CD4-positive, alpha-beta T cell treated with Interleukin-10 for 1 hour (primary cell): ENCODE measurements at places on chromosomes 6 and 20.

DNA sequence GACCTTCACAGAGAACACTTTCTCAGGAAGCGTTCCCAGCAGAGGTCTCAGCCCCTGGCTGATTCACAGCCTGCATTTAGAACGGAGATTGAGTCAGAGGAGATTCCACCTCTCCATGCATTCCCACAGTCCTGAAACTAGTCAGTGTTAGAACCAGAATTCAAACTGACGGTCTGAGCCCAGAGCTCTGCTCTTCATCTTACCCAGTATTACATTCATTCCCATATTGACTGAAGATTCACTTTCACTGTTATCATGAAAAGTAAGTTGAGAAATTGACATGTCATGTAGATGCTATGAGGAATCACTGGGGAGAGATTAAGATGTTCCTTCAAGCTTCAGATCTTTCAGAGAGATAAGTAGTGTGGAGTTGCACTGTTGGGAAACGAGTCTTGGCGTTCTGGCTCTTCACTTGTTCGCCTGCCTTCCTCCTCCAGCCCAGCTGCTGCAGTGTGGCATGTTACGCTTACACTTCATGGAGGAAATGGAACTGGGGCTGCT is 28.3 kb downstream of the MAS1 start:
- DNase-seq = no peak

DNA sequence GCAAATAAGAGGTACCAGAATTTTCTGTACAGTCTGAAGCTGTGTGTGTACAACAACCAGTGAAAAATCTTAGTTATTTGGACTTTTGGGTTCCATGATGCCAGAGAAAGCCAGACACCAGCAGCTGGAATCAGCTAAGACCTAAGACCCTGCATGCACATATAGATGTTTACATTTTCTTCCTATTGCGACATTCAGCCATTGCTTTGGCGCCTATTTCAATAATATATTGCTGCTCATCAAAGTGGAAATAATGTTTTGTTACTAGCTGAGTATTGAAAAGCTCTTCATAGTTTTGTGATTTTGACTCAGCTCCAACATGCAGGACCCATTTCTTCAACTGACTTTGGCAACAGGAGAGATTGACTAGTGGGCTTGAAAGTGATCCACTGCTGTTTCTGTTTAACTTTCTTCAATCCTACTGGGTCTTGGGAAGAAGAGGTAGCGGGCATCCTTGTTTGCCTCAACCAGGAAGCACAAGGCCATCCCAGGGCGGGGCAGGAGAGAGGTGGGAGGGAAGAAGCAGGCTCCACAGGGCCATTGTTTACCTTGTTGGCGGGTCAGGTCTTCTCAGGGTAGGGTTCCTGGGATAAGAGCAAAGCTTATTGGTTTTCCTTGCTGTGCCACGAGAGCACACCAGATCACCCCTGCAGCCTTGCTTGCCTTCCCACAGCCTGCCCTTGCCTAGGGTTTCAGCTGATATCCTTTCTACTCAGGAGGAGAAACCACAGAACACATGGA is 101.3 kb upstream of the ESR1 start:
- no peak for DNase-seq

DNA sequence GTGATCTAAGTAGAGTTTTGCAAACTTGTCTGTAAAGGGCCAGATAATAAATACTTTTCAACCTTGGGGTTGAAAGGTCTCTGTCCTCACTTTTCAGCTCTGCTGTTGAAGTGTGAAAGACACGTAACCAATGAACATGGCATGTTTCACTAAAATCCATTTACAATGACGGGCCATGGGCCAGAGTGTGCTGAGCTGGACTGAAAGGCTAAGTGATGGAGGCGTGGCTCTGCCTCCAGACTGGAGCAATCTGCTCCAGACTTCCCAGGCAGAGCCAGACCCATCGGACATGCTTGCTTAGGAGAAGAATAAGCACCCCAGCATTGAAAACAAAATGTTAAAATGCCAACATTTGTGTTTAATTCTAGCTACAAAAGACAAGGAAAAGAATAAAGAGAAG is 41.4 kb downstream of the SCAND1 start:
- DNase-seq = no peak

DNA sequence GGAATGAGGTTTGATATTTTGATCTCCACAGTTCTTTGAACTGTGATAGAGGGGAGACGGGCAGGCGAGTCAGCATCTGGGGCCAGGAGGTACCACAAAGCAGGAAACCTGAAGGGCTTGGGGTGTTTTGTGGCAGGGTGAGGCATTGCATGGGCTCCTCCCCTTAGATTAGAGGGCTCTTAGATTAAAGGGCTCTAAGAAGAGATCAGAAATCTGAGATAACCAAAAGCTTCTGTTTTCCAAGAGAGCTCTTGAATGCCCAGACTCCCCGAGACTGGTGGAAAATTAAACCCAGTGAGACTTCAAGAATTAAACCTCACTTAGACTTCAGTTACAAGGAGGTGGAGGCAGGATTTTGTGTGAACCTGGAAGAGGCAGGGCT is 2.4 kb upstream of the GPX5 start:
- peak; percentile 52 for DNase-seq

DNA sequence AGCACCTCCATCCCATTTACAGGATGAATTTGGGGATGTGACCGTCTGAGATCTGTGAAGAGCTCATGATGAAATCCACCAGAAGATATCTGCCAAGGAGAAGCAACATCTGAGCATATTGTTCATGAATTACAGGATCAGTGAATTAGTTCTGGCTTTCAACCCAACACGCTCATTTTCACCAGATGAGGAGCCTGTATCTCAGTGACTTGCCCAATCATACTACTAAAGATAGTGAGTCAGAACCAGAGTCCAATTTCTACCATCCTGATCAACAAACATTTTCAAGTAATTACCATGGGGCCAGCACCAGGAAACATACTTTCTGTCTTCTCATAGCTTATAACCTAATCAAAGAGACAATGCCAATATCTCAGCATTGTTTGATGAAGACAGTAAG is 116.6 kb downstream of the ZDHHC14 start:
- no peak for DNase-seq

GRCh38 chr20:42721923-42722322 is 467.8 kb downstream of the PTPRT start:
- no peak for DNase-seq

GRCh38 chr20:37413379-37413778 is 67.4 kb downstream of the SRC start:
- DNase-seq = no peak

DNA sequence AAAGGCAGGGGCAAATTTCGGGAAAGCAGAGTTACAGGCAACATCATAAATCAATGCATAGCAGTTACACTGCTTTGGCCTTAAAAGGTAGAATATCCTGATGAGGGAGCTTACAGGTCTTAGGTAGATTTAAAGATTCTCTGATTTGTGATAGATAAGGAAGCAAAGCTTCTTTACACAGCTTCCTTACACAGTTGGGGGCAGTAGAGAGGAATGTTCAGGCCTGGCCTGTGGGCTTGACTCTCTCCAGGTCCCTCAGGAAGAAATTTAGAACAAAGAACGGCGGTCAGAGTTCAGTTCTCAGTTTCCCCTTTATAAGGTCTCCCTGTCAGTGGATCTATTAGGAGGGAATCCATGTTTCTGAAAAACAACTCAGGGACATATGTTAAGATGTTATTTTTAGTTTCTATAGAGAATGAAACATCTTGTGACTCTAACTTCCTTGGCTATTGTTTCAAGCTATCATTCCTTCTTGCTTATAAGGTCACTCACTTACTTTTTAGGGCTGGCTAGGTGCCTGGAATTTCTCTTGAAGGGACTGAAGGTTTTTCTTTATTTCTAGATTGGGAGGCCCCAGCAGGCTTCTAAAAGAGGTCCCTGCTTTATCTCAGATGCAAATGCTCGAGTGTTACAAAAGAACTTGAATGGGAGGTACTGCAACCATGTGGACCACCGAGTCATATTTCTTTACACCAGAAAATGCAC is 11.8 kb downstream of the HLA-B start:
- DNase-seq = no peak

GRCh38 chr6:39698789-39699188 is 26.4 kb downstream of the KIF6 start:
- no peak for DNase-seq

DNA sequence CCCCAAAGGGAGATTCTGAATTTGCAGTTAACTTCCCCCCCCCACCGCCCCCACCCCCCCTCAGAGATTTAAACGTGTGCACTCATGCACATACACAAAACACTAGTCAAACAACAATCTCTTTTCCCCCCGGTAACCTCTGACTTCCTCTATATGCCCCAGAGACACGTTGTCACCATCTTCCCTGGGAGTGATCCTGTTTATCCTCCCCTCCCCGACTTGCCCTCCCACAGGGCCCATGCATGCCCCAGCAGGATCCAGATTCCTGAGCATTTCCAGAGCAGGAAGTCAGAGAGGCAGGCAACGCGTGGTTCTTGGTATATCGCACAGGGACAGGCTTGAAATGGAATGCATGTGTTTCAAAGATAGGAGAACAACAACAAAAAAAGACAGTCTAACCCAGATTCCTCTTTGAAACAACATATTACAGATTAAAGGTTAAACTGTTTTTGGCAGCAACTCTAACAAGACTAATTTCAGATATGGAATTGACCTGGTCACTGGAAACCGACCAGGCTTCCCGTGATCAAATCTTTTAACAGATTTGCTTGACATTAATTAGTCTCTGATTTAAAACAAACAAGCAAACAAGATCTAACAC is 1.3 kb downstream of the BLCAP start:
- DNase-seq = no peak

DNA sequence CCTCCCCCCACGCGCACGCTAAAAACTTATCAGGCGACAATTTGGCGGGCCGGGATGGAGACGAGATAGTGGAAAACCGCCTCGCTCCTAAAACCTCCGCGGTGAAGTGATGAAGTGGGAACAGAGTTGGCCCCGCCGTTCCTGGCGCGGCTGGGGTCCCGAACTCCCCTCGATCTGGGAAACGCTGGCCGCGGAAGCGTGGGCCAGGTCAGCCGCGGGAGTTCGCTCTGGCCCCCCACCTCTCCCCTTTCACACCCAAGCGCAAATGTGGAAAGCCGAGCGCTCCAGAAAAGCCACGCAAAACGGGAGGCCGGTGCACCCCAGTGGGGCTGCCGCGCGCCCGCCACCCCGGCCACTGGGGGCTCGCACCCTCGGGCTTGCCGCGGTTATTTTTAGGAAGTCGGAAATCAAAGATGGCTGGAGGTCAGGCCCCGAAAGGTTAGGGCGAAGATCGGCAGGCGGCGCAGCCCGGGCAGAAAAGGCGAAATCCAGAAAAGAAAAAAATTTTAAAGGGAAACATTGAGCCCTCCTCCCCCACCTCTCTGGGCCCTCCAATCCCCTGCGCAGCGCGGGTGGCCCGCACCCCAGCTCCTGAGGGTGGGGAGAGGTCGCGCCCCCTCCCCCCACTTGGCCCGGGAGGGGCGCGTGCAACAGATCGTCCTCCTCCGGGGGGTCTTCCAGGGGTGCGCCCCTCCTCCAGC is 1.0 kb downstream of the SALL4 start:
- DNase-seq = no peak

DNA sequence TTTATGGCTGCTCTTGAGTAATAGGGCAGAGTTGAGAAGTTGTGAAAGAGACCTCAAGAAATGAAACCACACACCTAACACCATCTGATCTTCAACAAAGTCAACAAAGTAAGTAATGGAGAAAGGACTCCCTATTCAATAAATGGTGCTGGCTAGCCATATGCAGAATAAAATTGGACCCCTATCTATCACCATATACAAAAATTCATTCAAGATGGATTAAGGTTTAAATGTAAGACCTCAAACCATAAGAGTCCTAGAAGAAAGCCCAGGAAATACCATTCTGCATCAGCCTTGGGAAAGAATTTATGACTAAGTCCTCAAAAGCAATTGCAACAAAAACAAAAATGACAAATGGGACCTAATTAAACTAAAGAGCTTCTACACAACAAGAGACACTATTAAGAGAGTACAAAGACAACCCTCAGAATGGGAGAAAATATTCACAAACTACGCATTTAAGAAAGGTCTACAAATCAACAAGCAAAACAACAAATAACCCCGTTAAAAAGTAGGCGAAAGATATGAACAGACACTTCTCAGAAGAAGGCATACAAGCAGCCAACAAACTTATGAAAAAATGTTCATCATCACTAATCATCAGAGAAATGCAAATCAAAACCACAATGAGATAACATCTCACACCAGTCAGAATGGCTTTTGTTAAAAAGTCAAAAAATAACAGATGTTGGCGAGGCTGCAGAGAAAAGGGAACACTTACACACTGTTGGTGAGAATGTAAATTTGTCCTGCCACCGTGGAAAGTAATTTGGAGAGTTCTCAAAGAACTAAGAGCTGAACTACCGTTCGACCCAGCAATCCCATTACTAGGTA is 4.0 kb downstream of the MAP3K5 start:
- peak; percentile 76 for DNase-seq

GRCh38 chr20:10965936-10966470 is 292.2 kb upstream of the JAG1 start:
- no peak for DNase-seq

DNA sequence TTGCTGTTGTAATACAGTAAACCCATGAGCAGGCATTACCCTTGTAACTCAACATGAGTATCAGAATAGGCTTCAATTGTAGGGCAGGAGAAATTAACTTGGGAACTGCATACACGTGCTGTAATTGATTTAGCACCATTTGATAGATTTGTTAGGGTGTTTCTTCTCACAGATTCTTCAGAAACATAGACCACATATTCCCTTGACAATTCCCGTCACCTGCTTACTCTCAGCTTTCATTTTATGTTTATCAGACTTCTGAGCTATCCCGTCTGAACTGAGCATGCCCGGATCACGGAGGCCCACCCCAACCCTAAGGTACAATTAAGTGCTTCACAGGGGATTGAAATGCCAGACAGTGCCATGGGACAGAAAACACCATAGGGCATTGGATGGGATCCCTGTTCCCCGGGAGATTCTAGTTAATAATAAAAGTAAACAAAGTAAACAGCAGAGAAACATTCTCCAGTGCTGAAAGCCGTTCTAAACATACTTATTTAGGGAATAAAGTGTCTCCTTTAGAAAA is 179.7 kb downstream of the PHACTR1 start:
- DNase-seq = no peak

GRCh38 chr20:31566658-31567379 is 38.3 kb upstream of the ID1 start:
- no peak for DNase-seq

DNA sequence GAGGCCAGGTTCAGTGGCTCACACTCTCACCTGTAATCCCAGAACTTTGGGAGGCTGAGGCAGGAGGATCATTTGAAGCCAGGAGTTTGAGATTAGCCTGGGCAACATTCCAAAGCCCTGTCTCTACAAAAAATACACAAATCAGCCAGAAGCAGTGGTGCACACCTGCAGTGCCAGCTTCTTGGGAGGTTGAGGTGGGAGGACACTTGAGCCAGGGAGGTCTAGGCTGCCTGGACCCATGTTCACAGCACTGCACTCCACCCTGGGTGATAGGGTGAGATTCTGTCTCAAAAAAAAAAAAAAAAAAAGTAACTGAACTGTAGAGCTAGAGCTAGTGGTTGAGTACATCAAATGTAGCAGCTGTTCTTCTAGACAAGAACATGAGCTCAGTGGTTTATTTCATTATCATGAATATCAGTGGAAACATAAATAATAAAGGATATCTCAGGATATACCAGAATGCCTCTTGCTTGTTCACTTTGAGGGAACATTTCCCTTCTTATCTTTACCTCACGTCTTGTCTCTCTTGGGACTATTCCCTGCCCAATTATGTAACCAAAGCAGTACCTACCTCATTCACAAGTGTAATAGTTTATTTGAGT is 17.6 kb downstream of the NANP start:
- DNase-seq = no peak

- no peak for DNase-seq
Observed at GRCh38 chr20:24493661-24494459, 24.4 kb downstream of the SYNDIG1 start.

- no peak for DNase-seq
Observed at GRCh38 chr6:2719093-2719455, 31.6 kb downstream of the MYLK4 start.
